A549 treated with DMSO at 1 μM for 4 hours (cell line): ENCODE measurements at places on chromosomes 7 and 10. TPM values are rescaled to one million over a fixed set of nuclear protein-coding genes. Genes with fewer than 3 reads are reported as not detected.

Gene GOT1
- 34.2 to 40.8 TPM (median 34.9 TPM) in 5 replicates for total RNA-seq

Gene SLC16A12
- 0.02 to 0.04 TPM in 2 of 5 replicates, not detected in the others for total RNA-seq

Gene GFRA1
- 9.8 to 12.3 TPM (median 11.2 TPM) in 5 replicates for total RNA-seq

Gene PCGF6
- 11.1 to 13.1 TPM (median 12.3 TPM) in 5 replicates for total RNA-seq

Gene IKZF1
- total RNA-seq, result not detected in 5 replicates

Gene HTR5A
- total RNA-seq, result not detected in 5 replicates

Gene METTL27
- total RNA-seq, result 9.0 to 12.3 TPM (median 10.8 TPM) in 5 replicates

Gene HABP2
- 0.03 to 0.13 TPM (median 0.08 TPM) in 4 of 5 replicates, not detected in the other for total RNA-seq

Gene SSBP1
- 282 to 332 TPM (median 295 TPM) in 5 replicates for total RNA-seq

Gene COL1A2
- total RNA-seq, result 0.03 to 0.16 TPM in 2 of 5 replicates, not detected in the others

Gene ZNF425
- total RNA-seq, result 1.0 to 1.3 TPM (median 1.2 TPM) in 5 replicates

Gene FKBP6
- total RNA-seq, result not detected in 5 replicates

Gene HYAL4
- 0.07 TPM in 1 of 5 replicates, not detected in the others for total RNA-seq

Gene ANKRD2
- total RNA-seq, result 2.9 to 5.1 TPM (median 4.3 TPM) in 5 replicates

Gene MAPK8
- total RNA-seq, result 33.3 to 49.4 TPM (median 42.1 TPM) in 5 replicates

Gene NKX1-2
- 0.03 to 0.04 TPM in 2 of 5 replicates, not detected in the others for total RNA-seq

Gene FXYD4
- total RNA-seq, result not detected in 5 replicates

Gene GIMAP2
- 0.06 TPM in 2 of 5 replicates, not detected in the others for total RNA-seq

Gene TAS2R3
- 0.07 TPM in 1 of 5 replicates, not detected in the others for total RNA-seq

Gene OR2A12
- not detected in 5 replicates for total RNA-seq

Gene CDC14C
- not detected in 5 replicates for total RNA-seq

Gene THNSL1
- total RNA-seq, result 2.6 to 4.6 TPM (median 4.4 TPM) in 5 replicates

Gene CCL24
- 0.25 to 0.32 TPM in 2 of 5 replicates, not detected in the others for total RNA-seq

Gene NEBL
- 2.7 to 6.5 TPM (median 4.6 TPM) in 5 replicates for total RNA-seq

Gene ANLN
- 57.9 to 74.9 TPM (median 72.1 TPM) in 5 replicates for total RNA-seq

Gene HMX3
- not detected in 5 replicates for total RNA-seq

Gene DEPP1
- total RNA-seq, result 1.1 to 2.6 TPM (median 1.5 TPM) in 5 replicates

Gene GNAT3
- total RNA-seq, result not detected in 5 replicates

Gene DLX6
- 0.09 to 0.17 TPM in 2 of 5 replicates, not detected in the others for total RNA-seq

Gene MLXIPL
- total RNA-seq, result 0.25 to 1.4 TPM (median 1.0 TPM) in 5 replicates

Gene IDI1
- total RNA-seq, result 27.4 to 37.0 TPM (median 28.0 TPM) in 5 replicates

Gene BTBD16
- total RNA-seq, result 0.44 to 1.5 TPM (median 0.59 TPM) in 5 replicates

Gene RBM28
- 58.1 to 64.3 TPM (median 59.3 TPM) in 5 replicates for total RNA-seq

Gene TMEM236
- 0.03 to 0.12 TPM (median 0.07 TPM) in 5 replicates for total RNA-seq

Gene SERPINE1
- total RNA-seq, result 793 to 966 TPM (median 846 TPM) in 5 replicates

Gene SPDYE6
- total RNA-seq, result not detected in 5 replicates

Gene SFXN3
- 42.0 to 46.8 TPM (median 43.4 TPM) in 5 replicates for total RNA-seq

Gene DENND11
- 6.4 to 8.4 TPM (median 7.7 TPM) in 5 replicates for total RNA-seq

Gene TUBB8
- total RNA-seq, result 0.11 TPM in 1 of 5 replicates, not detected in the others

Gene BICC1
- 22.5 to 32.9 TPM (median 28.8 TPM) in 5 replicates for total RNA-seq
